ENCODE measurements at places on chromosomes 5 and 9.

DNA sequence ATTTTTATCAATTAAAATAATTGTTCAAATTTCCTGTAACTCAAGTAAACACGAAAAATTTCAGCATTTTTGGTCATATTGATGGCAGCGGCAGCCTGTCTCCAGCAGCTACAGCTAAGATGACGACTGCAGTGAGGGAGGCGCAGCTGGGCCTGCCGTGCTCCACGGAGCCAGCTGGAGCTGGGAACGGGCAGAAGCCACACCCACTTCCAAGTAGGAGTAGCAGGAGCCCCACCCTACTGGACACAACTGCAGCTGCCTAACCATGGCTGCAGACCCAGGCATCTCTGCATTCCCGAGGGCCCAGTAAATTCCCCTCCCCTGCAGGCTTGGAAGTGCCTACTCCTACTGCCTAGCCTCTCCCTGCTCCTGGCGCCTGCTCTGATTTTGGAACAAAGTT is 2031.7 kb downstream of the EFNA5 start:
- no peak for DNase-seq

DNA sequence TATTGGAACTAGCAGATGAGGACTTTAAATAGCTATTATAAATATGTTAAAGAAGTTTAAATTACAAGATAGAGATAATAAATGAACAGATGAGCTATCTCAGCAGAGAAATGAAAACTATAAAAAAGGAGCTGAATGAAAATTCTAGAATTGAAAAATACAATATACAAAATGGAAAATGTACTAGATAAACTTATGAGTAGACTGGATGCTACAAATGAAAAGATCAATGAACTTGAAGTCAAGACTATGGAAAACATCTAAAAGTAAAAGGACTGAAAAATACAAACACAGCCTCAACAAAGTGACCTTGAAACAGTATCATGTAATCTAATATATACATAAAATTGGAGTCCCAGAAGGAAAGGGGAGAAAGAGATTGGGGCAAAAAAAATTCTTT is 10.7 kb upstream of the PDLIM4 start:
- no peak for DNase-seq

DNA sequence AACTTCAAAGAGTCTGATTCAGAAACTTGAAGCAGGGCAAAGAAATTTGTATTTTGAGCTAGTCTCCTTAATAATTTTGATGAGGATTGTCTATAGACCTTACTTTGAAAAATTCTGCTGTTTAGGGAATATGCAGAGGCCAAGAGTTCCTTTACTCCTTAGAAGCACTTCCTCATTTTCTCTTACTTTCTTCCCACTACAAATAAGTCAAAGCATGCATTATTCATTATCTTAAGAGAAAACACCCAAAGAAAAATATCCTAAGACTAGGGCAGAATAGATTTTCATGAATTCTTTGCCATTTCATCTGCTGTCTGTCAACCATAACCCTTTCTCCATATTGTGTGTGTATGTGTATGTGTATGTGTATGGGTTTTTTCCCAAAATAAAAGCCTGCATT is 307.9 kb downstream of the KCTD16 start:
- DNase-seq, result no peak

- DNase-seq, result no peak
Observed at GRCh38 chr5:27241564-27242257, 203.3 kb upstream of the CDH9 start.

- no peak for DNase-seq
Observed at GRCh38 chr5:113330533-113331208, 104.1 kb downstream of the TSSK1B start.

DNA sequence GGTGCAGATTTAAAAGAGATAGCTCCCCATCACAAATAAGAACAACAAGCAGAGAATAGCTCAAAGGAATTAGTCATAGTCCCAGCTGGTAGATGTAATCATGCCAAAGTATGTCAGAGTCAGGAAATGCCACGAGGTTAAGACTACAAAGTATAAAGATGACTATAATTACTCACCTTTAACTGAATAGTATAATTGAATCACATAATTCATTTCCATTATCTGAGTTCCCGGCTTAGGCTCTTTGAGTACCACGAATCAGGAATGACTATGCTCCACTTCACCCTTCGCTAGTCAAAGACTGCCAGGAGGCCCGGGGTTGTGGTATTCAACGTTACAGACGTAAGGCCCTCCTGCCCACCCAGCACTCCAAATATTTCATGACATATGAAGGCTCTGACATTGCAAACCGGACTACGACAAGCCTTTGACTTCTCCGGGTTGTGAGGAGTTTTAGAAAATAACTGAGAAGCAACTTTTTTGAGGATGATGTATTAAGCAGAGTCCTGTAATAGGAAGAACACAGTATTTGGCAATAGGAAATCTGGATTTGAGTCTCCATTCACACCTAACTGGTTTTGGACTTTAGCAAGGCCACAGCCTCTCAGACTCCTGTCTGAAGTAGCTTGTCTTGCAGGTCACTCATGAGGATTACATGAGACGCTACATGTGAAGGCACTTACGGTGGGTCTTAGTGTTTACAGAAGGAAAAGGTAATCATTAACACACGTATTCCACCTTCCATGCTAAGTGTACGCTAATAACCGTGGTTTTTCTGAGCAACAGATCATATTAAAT is 64.6 kb downstream of the ENC1 start:
- DNase-seq, result no peak

DNA sequence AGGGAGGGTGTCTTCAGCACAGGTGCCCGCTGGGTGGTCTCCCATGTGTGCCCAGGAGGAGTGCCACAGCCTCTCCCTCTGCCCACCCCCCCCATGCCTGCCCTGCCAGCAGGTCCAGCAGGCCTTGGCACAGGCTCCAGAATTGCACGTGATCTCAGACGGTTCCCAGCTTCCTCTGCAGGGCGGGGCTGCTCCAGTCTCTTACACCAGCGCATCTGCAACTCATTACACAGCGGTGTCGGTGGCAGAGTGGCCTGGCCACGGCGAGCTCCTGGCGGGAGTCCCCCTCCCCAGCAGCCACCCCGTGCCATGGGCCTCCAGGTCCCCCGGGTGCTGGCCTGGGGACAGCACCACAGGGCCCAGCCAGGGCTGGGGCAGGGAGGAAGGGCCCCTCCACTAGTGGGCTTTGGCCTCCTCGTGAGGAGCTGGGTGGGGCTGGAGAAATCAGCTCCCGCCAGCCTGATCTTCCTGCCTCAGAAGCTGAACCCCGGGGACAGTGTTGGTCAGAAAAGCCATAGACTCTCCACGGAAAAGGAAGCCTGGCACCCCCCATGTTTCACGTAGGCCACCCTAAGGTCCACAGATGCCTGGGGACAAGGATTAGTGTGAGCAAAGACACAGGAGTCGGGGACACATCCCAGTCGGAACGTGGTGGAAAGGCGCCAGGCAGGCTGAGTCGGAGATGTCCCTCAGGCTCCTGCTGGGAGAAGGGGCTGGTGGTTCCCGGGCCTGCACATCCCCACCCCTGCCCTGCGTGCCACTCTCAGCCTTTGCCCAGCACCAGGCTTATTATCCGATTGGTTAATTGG is 40.2 kb downstream of the RXRA start:
- no peak for DNase-seq

GRCh38 chr5:759781-760362 is 24.7 kb downstream of the ZDHHC11B start:
- no peak for DNase-seq

DNA sequence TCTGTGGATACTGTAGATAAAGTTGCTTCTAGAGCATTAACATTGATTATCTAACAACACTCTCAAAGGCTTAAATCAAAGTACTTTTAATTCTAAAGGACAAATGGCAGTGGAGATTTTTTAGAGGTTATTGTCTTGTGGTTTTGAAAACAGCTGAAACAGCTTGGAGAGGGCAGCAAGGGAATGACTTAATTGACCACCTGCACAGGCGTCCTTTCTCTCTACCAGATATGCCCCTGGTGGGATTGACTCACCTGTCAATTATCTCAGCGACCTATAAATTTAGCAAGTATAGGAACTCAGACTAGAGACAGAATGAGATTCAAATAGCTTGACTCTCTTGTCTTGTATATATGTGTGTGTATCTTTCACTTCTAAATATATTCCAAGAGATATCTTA is 13.5 kb downstream of the ARL14EPL start:
- no peak for DNase-seq

- no peak for DNase-seq
Observed at GRCh38 chr9:80866121-80866520, 823.2 kb downstream of the TLE1 start.

GRCh38 chr9:19768798-19769197 is 20.0 kb downstream of the SLC24A2 start:
- DNase-seq, result no peak

DNA sequence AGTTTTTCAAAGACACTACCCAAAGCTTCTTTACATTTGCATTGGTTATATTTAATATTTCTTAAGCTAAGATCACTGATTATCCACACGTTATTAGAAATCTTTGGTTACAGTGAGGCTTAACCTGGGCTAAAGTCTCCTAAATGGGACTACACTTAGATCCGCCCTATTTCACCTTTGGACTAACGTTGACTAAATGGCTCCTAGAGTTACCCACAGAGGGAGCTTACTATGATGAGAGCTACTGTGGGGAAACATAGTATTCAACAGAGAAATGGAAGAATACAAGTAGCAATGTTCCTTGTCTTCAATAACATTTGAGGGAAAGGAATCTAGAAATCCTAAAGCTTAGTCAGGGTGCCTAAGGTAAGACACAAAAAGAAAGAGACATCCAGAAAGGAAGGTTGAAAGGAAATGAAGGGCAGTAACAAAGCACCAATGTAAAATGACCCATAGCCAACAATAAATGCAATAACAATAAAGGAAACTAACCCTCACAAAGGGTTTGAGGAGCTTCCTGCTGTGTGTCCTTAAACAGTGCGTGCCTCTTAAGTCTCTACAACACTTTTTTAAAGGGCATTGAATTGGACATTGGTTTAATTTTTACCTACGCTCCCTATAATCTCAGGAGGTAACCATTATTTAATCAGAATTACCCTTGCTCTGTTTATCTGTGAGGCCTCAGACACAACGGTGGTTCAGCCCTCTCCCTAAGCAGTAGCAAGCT is 217.1 kb downstream of the PJA2 start:
- DNase-seq, result no peak

GRCh38 chr9:19122490-19123042 is 4.7 kb downstream of the PLIN2 start:
- no peak for DNase-seq

DNA sequence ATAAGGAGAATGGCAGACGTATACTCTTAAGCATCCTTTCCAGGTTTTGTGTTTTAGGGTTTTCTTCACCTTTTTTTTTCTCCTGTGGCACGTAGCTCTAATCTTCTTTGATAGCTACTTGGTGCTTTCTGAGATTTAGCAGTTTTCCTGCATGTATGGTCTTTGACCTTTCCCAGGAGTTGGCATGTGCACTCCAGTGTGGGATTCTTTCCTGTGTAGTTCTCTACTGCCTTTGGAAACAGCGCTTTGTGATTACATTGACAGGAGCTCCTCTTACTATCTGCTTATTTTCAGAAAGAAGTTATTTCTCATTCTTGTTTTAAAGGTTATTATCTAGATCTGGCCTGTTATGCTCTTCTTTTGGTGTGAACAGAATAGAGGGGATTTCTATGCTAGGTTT is 65.5 kb downstream of the UNC13B start:
- DNase-seq, result no peak

GRCh38 chr9:6562871-6563430 is 82.6 kb downstream of the GLDC start:
- no peak for DNase-seq

- no peak for DNase-seq
Observed at GRCh38 chr5:87002485-87002884, 265.2 kb upstream of the RASA1 start.

DNA sequence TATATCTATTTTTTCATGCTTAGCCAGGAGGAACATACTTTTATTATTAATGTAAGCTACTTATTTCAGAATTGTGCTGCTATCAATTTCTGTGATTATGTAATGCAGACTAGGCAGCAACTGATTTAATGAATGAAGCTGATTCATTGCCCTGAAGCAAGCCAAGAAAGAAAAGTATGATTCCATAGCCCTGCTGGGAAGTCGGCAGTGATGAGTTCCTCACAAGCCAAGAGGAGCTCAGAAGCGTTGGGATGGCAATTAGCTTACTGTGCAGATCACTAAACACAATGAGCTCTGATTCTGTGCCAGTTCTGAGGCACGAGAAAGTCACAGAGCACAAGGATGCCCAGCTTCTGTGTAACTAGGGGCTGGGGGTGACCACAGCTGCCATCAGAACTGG is 254.3 kb upstream of the KLF9 start:
- DNase-seq, result no peak

- no peak for DNase-seq
Observed at GRCh38 chr5:137613554-137614265, 114.6 kb upstream of the SPOCK1 start.

DNA sequence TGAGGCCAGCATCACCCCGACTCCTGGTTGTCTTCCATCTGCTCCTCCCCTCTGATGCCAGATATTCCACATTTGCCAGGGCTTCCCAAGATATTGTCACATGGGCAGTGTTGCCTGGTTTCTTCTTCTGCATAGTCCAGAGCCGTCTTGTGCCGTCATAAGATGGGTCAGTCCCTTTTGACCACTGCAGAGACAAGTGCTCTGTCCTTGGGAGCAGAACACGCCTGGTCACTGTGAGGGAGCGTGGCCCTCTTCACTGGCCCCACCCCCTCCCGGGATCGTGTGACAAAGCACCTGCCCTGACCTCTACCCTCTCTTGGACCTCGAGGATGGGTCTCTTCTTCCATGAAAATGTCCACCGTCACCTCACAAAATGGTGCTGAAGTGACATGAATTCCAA is 41.6 kb downstream of the UBE2QL1 start:
- no peak for DNase-seq

DNA sequence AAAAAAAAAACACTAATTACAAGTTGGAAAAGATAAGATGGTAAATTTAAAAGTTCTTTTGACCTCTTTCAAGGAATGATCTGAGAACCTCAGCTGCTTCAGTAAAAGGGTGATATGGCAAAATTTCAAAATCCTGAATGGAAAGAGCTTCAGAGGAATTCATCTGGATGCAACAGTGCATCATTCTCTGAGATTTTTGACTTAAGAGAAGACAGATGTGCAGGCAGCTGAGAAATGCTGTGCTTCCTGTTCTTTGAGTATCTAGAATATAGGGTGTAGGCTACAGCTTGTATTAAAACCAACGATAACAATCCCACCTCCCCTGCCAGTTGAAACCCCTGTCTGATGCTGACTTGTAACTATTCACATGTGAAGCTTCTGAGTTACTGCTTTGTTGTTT is 6.2 kb downstream of the FRMPD1 start:
- no peak for DNase-seq

DNA sequence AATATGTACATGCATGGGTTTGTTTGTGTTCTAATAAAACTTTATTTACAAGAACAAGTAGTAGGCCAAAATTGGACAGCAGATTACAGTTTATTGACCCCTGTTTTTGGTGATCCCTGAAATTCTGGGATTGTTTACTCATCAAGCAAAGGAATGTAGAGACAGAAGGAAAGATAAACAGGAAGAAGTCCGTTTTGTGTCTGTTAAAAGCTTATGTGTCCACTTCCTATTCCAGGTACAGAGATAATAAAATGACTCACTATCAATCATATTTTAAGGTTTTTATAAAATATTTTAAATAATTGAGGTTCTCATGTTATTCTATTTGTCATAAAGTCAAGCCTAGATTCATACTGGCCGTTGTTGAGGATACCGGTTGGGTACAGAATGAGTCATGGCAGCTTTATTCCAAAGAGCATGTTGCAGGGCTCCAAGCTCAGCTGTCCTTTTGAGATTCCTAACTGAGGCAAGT is 214.9 kb upstream of the DAB2 start:
- DNase-seq, result no peak

GRCh38 chr5:53239301-53239990 is 129.9 kb upstream of the MOCS2 start:
- no peak for DNase-seq

- DNase-seq, result no peak
Observed at GRCh38 chr9:89458768-89459496, 39.0 kb downstream of the SEMA4D start.

GRCh38 chr5:176810081-176810597 is at the start of gene UNC5A:
UNC5A (plus strand) TSS chr5:176810559; CDS start chr5:176810751, 192 bp downstream.
- DNase-seq, result no peak
